Islet precursor cell (in vitro differentiated cells): ENCODE measurements at places on chromosomes 16 and 17.

GRCh38 chr16:62254847-62255246 is 218.6 kb upstream of the CDH8 start:
- DNase-seq = peak; percentile 53

DNA sequence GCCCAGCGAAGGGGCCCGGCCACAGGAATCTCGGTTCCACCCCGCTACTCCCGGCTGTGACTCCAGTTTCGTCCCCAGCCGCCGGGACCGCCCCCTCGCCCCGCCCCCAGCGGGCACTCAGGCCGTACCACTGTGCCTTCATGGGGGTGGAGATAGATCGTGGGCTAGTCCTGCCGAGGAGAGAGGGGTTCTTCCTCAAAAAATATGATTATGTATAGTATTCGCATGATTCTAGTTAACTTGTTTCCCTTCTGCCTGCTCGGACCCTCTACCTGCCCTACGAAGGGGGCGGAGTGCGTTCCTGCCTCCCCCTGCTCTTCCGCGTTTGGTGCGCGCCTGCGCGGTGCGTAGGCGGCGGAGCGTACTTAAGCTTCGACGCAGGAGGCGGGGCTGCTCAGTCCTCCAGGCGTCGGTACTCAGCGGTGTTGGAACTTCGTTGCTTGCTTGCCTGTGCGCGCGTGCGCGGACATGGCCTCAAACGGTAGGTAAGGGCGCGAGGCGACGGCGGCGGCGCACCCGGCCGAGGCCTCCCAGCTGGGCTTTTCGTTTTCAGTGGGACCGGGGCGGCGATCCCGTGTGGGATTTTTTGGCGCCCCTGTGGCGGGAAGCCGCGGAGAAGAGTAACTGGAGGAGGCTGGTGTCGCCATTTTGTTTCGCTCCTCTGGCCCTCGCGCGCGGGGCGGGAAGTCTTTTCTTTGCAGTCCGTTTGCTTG is at the start of gene FUS:
TSS of gene FUS (plus strand) at position 393 of the 713 bp plus-strand sequence. CDS start at position 469, 76 bp downstream.
- DNase-seq = peak; percentile 91

GRCh38 chr16:58259995-58260394 is 34.8 kb downstream of the PRSS54 start:
- DNase-seq = no peak

DNA sequence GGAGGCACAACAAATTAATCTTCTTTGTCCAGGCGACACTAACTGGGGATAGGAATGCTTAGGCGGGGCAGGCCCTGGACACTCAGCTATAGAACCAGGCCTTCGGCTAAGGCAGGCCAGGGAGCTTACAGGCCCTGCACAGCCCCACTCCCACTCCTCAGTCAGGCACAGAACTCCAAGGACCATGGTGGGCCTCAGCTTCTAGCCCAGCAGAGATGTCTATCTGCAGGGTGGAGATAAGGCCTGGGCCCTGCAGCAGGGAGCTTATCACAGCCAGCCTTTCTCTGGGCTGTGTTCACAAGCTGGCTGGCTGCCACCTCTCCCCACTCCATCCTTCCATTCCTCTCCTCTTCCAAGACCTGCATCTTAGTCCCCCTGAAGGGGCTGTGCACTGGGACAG is 68.1 kb downstream of the TMEM132E start:
- no peak for DNase-seq

DNA sequence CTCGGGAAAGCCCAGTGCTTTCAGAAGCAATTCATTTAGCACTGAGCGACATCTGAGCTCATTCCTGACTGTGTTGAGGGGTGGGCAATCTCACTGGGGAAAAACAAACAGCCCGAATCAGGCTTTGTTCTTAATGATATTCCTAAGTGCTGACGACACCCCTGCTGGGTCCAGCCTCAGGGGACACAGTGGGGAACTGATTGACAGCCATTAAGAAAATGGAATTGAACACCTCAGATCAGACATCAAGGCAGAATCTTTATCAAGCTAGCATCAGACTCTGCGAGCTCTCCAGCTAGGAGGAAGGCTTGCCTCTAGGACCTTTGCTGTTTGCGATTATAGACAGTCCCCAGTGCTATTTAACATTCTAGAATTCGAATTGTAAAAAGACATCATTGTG is 22.5 kb upstream of the LYRM9 start:
- peak; percentile 59 for DNase-seq

DNA sequence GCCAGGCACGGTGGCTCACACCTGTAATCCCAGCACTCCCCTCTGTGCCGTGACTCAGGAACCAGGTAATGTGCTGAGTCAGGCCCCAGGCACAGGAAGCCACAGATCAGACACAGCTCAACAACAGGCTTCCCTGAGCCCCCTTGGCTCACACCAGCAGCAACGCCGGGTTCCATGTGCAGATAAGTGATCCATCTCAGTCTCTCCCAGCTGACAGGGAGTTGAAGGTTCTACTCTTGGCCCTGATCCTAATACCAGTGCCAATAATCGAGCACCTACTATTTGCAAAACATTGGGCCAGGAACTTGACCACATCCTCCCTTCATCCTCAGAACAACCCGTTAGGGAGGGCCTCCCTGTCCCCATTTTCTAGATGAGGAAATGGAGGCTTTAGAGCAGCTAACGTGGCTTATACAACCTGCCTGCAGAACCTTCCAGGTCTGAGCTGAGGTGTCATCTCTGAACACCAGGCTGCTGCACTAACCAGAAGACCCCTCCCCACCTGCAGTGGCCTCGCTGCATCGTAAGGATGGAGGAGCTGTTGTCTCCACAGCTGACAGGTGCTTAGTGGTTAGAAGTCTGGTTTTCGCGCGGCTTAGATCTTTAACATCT is 64.8 kb upstream of the AMZ2 start:
- DNase-seq = peak; percentile 88

DNA sequence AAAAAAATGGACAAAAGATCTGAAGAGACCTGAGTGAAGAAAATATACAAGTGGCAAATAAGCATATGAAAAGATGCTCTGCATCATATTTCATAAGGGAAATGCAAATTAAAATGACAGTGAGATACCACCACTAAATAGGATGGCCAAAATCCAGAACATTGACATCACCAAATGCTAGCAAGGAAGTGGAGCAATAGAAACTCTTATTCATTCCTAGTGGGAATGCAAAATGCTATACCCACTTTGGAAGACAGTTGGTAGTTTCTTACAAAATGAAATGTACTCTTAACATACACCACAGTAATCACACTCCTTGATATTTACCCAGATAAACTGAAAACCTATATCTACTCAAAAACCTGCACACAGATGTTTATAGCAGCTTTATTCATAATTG is 33.6 kb downstream of the DHRS7B start:
- no peak for DNase-seq

GRCh38 chr16:30927789-30928378 is 4.5 kb downstream of the FBXL19 start:
- DNase-seq = peak; percentile 96

DNA sequence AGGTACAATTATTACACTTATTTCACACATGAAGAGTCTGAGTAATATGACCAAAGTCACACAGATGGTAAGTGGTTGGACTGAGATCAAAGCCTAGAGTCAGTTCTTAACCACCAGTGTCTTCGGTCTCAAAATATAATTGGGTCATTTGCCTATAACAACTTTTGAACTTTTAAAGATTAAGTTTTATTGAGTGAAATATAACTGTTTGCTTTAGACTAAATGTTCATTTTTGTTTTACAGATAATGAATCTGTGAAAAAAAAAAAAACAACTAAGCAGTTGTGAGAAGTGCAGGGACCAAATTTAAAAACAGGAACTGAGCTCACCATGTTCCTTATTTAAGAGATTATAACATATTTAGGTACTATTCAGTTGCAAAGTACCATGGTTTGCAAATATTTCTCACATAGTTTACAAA is 150.1 kb downstream of the ITFG1 start:
- no peak for DNase-seq

DNA sequence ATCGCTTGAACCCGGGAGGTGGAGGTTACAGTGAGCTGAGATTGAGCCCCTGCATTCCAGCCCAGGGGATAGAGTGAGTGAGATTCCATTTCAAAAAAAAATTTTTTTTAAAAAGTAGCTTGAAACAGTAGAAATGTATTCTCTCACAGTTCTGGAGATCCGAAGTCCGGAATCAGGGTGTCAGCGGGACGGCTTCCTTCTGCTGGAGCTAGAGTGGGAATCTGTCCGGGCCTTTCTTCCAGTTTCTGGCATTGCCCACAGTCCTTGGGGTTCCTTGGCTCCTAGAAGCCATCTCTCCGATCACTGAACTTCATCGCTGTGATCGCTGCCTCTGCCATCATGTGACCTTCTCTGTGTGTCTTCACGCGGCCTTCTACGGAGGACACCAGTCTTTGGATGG is 181.2 kb upstream of the CIBAR2 start:
- DNase-seq = no peak

DNA sequence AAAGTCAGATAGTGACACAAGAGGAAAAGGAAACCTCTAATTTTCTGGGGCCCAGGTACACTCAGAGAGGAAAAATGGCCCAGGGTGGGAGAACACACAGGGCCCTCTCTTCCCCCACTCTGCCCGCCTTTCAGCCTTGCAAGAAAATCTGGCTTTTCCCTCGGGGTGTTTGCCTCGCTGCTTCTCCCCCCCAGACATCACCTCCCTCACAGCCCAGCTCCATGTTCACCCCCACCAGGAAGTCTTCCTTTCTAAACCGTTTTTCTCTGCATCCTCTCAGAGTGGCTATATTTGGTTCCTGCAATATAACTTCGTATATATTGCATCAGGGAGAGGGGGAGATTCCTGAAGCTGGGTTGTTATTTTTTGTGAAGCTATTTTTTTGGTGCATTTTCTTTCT is 27.3 kb downstream of the RPRML start:
- DNase-seq = no peak

- DNase-seq = no peak
Observed at GRCh38 chr17:81207610-81208581, 14.9 kb downstream of the CEP131 start.

DNA sequence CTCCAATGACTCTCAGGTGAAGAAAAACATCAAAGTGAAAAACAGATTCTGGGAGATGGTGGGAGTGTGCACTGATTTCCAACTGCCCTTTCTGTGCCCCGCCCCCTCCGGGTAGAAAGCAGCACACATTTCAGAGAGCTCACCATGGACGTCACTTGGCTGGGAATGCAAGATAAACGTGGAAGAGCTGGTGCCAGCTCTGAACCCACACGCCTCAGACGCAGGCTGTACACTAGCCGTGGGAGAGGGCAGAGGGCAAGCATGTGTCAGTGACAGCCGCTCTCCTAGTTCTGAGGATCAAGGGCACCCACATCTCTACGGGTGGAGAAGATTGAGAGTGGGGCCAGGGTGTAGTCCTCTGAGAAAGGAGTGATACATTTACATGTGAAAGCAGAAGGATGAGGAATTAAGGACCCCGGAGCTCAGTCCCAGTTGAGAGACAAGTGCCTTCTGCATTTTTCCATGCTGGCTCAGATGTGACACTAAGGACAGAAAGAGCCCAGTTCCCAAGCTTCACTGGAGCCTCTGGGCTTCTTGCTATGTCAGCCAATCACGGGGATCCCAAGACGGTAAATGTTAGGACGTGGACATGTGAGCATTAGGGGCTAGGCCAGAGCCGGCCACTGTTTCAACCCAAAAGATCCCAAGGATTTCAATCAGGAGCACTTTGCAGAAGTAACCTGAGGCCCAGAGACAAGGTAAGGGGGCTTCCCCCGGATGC is 101.3 kb downstream of the ZFHX3 start:
- DNase-seq = no peak

DNA sequence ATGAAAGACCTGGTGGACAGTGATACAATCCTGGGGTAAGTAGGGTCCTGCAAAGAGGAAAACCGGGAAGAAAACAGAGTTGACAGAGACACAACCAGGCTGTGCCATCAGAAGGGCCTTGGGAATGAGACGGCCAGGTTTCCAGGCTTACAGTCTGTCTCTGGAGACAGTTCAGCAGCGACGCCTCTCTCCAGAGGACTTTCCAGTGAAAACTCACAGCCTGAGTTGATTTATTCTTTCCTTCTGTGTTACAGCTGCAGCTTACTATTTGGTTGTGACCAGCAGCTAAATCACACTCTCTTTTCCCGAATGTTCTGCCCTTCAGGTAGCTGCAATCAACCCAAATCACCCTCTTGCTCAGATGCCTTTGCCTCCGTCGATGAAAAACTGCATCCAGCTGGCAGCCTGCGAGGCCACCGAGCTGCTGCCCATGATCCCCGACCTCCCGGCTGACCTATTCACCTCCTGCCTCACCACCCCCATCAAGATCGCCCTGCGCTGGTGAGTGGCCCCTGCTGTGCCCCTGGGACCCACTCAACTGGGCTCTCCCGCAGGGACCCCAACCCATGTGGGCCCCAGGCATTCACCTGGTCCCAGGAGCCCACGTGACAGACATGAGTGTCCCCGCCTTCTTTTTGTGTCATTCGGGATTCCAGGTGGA is 209.2 kb downstream of the RPTOR start:
- DNase-seq = peak; percentile 53

DNA sequence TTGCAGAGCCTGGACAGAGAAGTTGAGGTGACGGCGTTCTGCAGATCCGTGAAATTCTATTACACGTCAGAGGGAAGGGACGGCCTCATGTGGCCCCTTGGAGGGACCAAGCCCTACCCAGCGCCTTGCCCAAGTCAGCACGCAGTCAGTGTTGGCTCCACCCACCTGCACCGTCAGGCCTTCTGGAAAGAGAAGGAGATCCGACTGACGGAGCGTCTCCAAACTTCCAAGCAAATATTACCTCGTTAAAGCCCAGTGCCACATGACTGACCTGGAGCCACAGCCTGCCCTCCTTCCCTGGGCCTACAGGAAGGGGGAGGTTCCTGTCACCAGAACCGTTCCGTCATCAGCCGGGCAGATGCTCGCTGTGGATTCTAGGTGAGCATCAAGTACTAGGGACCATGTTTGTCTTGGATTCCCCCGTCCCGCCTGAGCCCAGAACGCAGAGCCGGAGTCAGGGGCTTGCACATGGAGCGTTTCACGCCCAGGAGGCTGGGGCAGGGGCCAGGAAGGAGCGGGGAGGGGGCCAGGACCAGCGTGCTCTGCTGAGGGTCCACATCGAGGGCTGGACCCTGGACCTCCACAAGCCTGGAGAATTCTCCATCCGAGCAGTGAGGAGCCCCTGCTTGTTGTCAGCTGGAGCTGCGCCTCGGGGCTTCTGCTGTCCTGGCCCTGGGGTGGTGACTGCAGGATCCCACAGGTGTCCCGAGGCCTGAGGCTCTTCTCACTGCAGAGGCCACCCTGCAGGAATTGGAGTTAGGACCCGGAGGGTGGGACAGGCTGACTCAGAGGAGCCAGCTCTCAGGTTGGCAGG is 22.6 kb upstream of the METRNL start:
- DNase-seq = peak; percentile 52

DNA sequence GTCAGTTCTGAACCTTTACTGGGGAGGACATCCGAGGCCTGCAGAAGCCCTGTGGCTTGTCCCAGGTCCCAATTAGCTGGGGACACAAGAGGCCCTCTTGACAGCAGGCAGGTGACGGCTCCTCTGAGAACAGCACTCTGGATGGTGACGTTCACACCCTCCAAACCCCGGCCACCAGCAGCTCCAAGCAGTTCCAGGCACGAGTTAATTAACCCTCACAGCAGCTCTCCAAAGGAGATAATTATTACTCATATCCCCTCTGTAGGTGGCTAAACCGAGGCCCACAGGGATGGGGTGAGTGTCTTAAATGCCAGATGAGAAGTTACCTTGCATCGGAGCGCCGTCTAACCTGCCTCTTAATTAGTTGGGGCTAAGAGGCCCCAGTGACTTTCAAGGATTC is 168.9 kb upstream of the CIBAR2 start:
- no peak for DNase-seq
